ENCODE measurements at places on chromosomes 7 and 10.

GRCh38 chr10:120658943-120659885 lies 191.9 kb upstream of the WDR11 start:
- DNase-seq: no peak

GRCh38 chr7:71611986-71612385 lies 480.0 kb downstream of the GALNT17 start:
- no peak for DNase-seq

DNA sequence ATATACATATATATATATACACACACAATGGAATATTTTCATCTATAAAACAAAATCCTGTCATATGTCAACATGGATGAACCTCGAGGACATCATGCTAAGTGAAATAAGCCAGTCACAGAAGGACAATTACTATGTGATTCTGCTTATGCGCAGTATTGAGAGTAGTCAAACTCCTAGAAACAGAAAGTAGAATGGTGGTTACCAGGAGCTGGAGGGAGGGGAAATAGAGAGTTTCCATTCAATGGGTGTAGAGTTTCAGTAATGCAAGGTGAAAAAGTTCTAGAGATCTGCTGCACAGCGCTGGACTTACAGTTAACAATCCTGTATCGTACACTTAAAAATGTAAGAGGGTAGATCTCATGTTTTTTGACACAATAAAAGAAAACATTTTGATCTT lies 181.9 kb downstream of the CDCA7L start:
- DNase-seq: no peak

DNA sequence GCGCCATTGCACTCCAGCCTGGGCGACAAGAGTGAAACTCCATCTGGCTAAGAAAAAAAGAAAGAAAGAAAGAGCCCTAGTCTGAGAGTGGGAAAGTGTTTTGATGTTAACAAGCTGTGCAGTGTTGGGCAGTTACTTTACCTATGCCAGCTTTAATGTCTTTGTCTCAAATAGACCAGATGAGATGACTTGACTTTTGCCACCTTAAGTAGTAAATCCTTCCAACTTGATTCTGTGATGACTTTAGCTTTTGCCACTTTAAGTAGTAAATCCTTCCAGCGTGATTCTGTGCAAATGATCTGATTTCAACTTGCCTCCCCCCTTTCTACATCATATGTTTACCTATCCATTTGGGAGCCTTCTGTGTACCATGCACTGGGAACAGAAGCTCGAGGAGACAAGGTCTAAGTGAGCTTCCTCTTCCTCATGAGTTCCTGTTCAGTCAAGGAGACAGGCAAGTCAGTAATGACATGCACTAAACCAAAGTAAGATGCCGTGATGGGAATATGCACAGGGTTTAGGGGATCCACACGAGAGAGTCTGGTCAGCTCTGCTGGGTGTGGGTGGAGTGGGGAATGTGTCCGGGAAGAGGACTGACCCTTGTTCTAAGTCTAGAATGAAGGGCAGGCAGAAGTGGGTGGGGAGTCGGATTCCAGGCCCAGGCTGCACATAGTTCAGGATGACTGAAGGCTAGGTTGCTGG lies 17.2 kb downstream of the INPP5F start:
- no peak for DNase-seq

GRCh38 chr10:51313773-51314478 lies 239.6 kb downstream of the PRKG1 start:
- DNase-seq: no peak

DNA sequence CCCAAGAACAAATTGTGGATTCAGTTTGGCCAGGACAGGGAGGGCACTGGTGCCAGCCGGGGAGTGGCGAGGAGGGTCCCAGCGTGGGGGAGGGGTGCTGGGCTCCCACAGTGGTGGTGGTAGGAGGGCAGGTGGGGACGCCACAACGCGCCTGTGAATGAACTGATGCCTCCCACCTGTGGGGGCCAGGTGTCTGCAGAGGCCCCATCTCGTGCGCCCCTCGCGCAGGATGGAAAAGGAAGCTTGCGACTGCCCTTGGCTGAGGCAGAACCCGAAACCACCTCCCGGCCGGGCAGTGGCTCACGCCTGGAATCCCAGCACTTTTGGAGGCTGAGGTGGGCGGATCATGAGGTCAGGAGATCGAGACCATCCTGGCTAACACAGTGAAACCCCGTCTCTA lies 72.0 kb downstream of the MICALL2 start:
- DNase-seq: no peak

GRCh38 chr10:34467364-34467763 lies 347.7 kb downstream of the PARD3 start:
- no peak for DNase-seq

DNA sequence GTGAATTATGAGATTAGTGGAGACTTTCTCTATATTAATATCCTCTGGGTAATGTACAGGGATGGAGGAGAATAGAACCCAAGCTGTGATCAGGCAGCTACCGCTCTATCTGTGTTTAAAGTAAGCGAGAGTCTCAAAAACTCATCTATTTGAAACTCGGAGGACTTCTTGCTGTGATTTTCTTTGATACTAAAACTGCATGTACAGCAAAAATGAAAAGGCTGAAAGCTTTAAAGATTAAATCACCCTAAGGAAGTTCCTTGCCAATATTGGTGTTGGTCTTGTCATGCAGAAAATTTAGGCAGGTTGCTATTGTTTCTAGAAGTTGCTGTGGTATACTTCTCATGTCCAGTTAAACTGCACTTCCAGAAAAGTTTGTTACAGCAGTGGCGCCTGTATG lies 110.8 kb downstream of the DNAH11 start:
- no peak for DNase-seq

GRCh38 chr7:134419085-134419484 lies 39.8 kb downstream of the AKR1B1 start:
- peak; percentile 9 for DNase-seq

- DNase-seq: no peak
Observed at GRCh38 chr10:4303045-4303444, 518.0 kb upstream of the KLF6 start.

DNA sequence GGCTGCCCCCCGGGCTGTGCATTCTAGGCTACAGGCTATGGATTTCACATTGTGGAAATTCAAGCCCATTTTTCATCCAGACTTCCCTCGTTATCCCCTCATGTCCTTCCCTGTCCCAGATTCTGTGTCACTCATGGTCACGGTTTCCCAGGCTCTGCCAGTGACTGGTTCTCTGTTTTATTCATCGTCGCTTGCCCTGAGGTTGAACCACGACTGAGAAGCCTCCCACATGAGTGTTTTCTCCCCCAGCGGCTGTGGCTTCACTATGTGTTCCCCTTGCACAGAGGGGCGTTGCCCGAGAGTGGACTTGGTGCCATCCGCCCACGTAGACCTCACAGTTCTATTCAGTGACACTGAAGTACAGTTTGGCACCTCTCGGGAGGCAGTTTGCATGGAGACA lies 14.0 kb downstream of the NOM1 start:
- DNase-seq: no peak

DNA sequence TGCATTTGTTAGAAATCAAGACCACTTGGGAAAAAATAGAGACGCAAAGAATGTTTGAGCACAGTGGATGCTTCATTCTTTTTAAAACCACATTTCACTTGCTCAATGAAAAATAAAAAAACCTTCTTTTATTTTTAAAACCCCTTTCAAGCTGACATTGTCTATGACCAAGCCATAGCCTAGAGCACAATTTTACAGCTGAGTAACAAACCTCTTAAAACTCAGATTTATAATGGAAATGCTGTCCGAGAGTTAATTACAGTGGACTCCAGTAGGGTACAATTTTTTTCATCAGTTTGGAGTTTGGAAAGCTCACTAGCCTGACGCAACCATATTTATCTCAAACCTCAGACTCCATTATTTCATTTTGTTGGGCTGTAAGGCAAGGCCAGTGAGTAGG lies 116.3 kb downstream of the RNLS start:
- DNase-seq: no peak

DNA sequence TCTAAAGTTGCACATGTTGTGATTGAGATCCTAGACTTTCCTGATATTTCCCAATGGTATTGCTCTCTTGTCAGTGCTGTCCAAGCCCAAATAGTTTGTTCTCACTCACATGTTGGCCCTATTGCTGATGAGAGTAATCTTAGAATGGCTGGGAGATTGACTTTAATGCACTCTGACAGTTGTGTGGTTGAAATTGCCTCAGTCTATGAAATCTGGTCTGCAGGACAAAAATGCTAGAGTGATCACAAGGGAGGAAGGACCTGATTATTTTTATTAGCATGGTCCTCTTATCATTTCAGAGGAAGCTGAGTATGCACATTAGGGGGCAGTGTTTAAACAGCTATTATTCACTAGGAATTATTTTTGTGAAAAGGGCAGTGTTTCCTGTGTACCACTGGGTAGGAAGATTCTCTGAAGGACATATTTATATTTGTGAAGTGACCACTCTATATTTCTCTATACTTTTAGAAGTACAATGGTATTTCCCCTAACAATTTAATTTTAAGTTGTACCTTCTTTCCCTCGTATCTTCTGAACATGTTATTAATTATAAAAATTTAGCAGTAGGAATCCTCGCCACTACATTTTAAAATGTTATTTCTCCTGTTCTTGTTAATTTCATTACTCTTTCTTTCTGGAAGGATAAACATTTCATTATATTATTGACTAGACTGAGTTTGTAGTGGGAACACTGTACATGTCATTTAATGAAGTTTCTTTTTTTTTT lies 64.4 kb downstream of the SUGCT start:
- DNase-seq: no peak

DNA sequence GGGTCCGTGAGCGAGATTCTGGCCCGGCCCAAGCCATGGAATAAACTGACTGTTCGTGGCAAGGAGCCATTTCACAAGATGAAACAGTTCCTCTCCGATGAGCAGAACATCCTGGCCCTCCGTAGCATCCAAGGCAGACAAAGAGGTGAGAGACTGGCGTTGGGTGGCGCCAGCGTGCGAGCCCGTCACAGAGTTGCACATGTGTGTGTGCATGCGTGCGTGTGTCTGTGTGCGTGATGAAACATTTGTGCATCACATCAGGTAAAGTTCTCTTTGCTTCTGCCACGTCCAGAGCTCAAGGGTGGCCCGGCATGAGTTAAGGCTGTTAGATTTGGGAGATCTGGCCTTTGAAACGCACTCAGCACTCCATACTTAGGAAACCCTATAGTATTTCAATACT lies 89.5 kb upstream of the SH2B2 start:
- no peak for DNase-seq

- DNase-seq: no peak
Observed at GRCh38 chr7:82964150-82964882, 198.4 kb downstream of the PCLO start.

- DNase-seq: peak; percentile 94
Observed at GRCh38 chr10:26437637-26438461, at the start of gene APBB1IP. TSS of gene APBB1IP (plus strand) at chr10:26438341. CDS start at chr10:26492327, 53,986 bp downstream.

DNA sequence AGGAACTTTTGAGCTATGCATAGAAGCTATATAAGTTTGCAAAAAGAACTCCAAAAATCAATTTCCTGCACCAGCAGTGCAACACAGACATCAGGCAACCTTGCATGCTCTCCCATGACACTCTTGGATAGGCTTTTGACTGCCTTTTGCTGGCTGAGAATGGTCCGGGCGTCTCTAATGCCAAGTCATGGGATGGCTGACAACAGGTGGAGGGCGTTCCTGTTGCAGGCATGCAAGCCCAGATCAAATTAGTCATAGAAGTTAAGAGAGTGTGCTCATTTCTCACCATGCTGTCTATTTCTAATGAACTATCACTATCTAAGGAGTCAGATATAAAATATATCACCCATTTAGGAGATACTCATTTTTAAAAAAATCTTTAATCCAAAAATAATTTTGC lies 8.4 kb downstream of the PLCE1 start:
- no peak for DNase-seq

DNA sequence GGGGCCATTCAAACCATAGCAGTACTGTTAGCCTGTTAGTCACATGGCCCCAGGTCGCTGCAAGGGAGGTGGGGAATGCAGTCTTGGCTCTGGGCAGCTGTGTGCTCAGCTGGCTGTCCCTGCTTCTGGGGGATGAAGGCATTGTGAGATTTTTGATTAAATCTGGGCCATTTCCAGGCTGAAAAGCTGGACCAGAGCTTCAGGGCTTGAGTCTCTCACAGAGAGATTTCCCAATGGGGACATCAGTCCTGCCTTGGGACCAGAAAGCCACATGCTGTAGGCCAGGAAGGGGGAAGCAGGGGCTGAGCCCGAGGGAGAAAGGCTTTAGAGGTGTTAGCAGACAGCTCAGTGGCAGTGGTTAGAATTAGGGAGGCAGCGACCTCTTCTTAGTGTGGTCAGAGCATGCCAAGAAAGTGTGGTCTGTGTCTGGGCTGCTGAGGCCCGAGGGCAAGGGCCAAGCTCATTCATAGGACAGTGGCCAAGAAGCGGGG lies 33.6 kb downstream of the PALD1 start:
- no peak for DNase-seq

- DNase-seq: no peak
Observed at GRCh38 chr7:45007106-45007505, 7.1 kb downstream of the CCM2 start.

GRCh38 chr7:123844712-123845219 lies at the start of gene HYAL4:
TSS of gene HYAL4 (plus strand) at chr7:123845169. CDS start at chr7:123868274, 23,105 bp downstream.
- DNase-seq: no peak

- DNase-seq: no peak
Observed at GRCh38 chr10:70510904-70511303, 32.3 kb downstream of the PALD1 start.

DNA sequence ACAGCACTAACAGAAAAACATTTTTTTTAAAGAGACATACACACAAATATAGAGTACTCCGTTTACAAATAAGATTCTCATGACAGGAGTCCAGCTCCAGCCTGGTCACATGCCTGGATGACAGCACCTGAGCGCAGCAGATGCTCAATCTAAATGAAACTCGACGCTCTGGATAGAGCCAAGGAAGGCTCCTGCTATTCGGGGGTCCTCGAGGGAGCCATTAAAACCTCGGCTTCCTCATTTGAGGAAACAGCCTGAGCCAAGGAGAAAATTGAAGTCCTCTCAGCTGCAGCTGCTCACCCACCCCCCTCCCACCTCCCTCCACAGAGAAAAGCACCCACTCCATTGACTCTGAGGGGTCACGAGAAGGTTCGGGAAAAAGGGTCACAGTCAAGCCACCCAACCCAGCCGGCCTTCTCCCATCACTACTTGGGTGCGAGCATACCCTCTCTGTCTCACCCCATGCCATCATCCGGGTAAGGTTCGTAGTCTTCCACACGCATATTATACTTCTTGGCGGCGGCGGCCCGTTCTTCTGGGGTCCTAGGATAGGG lies 673 bp downstream of the NDUFB8 start:
- no peak for DNase-seq

DNA sequence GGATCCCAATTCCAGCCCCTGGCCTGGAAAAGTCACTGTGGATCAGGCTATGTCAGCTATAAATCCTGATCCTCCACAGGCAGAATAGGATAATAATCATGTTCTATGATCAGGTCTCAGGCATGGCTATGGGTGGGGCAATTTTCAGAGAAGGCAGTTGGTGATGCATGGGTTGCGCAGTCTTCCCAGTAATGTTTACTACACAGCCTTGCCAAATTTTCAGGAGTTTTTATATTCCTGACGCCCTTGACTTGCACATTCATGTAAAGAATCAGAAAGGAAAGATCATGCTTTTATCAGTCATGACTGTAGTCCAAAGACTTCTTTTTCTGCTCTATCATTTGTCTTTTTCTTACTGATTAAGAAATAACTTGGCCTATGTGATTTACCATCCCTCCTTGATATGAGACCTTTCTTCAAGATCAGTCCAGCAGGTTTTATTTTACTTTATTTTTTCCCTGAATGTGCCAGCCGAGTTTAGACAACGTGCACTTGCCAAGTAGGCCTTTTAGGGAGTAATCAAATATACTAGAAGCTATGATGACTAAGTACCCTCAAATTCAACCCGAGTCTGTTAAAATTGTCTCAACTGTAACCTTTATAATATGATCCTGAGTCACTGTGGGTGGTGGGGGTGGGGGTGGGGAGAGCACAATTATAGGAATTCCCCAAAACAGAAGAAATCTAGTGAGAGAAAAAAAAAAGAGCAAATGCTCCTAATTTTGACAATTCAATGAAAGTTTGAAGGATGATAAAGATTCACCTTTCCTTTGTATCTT lies 31.9 kb downstream of the ARL4A start:
- peak; percentile 75 for DNase-seq
